ENCODE measurements at places on chromosomes 3 and 15.

- DNase-seq = no peak
Observed at GRCh38 chr3:6860149-6860953, 564 bp upstream of the GRM7 start.

DNA sequence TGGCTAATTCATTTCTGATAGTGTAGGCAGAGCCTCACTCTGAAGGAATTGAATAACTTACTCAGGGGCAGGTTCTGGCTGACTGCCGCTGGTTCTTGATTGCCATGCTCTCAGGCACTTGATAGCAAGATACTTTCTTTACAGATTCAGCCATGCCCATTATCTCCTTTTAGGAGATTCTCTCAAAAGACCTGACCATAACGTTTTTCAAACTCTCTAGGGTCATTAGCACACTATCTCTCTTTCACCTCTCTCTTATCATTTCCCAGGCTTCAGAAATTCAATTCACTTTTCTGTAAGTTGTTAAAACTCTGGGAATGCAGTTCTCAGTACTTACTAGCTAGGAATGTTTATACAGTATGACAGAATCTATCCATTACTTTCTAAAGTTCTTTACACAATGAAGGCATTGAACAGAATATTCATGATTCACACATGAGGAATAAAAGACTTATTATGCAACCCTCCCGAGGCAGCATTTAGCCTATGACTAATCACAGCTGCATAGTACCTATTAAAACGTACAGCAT, 850.3 kb upstream of the CADM2 start:
- DNase-seq = no peak

- no peak for DNase-seq
Observed at GRCh38 chr3:66107855-66108254, 69.1 kb upstream of the MAGI1 start.

GRCh38 chr3:107370907-107371306, 6.3 kb upstream of the CCDC54 start:
- peak; percentile 23 for DNase-seq

DNA sequence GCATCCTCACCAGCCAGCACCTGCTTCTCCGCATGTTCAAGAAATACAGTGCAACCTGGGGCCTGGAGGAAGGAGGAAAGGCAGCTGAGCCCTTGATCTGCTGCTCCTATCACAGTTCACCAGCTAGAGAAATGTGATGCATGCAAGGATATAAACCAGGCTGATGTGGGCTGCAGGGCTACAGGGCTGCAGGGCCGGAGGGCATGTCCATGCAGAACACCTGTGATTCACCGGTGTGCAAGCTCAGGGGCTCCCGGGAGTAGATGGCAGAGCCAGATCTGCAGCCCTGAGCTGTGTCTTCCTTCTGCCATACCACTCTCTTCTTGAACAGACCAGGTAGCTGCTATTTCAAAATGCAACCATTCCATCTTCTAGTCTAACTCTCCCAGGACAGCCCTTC, 84.9 kb downstream of the HMG20A start:
- no peak for DNase-seq

DNA sequence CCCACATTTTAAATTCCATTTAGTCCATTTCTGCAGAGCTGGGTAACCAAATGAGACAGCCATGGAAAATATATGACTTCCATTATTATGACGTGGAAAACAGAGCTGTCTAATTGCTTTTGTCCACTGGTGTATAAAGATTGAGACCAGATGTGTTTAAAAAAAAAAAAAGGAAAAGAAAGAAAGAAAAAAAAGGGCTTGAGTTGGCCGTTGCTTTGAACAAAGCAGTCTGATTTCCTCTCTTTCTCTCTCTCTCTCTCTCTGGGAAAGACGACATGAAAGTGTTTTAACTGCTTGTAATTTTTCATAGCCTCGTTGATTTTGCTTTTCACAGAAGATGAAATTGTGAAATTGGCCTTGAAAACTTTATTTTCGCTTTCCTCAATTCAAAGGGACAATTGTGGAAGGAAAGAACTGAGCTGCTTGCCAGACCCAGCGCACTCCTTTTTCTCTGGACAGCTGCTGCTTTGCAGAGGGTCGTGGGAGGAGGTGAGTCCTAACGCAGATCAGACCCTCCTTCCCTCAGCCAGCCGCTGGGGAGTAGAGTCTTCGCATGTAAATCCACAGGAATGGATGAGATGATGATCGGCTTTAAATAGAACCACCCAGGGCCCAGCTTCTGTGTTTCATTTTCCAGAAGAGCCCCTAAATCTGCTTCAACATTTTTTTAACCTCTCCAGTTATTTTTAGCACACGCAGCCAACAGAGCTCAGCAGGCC, 42.8 kb upstream of the UBE2E1 start:
- no peak for DNase-seq

GRCh38 chr15:48855501-48856440, 22.2 kb upstream of the EID1 start:
- DNase-seq = peak; percentile 58

- no peak for DNase-seq
Observed at GRCh38 chr3:99470841-99471240, 167.6 kb upstream of the COL8A1 start.

DNA sequence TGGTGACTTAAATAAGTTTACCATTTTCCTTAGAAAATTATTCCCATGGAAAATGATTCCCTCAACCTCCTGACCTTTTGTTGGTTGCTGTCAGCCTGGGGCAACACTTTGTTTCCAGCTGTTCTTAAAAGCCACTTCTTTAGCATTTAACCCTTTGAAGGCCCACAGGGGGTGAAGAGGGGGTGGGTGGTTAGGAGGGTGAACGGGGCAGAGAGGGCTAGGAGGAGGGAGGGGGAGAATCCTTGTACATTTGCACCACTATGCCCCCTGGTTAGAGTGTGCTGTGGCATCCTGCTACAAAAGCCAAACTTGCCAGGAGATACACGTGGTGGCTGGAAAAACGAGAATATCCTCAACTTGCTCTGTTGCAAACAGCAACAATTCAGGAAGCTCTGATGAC, 273.2 kb upstream of the RGMA start:
- no peak for DNase-seq

- no peak for DNase-seq
Observed at GRCh38 chr3:143263852-143264513, 144.4 kb downstream of the CHST2 start.

GRCh38 chr3:49122886-49123545, 2.4 kb upstream of the USP19 start:
- no peak for DNase-seq

DNA sequence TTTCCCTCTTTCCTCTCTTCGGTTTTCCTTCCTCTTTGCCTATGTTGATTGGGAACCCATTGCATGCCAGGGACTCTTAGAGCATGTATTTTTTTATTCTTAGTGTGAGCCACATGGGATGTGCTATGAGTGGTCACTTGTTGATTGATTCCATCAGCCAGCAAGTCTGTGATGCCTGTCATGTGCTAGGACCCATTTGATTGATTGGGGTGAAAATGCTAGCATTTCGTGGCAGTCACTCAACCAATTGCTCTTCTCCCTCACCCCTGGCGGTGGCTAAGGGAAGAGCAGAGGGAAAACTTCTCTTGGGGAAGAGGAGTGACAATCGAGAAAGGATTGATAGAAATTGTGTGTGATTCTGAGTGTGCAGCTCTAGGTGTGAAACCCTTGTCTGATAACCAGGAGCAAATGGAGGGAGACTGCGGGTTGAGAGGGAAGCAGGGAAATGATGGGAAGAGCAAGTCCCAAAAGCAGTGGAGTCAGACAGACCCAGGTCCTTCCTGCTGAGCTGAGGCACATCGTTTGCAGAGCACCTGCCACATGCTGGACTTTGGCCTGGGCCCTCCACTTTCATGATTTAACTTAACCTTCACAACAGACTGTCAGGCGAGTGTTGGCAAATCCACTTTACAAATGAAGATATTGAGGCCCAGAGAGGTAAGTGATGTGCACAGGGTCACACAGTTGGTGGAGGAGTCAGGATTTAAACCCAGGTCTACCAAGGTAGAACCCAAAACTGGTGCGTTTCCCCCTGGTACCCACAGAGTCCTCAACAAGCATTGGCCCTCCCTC, 40.0 kb downstream of the SLC6A11 start:
- DNase-seq = no peak

DNA sequence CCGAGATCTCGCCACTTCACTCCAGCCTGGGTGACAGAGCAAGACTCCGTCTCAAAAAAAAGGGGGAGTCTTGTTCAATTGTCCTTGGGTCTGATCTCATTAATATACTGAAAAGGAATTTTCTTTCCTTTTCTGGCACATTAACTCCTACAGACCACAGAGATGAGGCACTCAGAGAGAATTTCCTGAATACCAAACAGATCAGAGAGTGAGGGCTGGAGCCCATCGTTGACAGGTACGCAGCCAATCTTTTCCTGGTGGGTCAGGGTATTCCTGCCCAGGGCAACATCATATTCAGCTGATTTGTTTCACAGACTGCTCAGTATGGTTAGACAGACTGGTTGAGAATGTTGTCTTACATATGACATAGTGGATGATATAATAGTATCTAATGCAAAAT, 82.8 kb upstream of the TNFSF10 start:
- DNase-seq = no peak

- DNase-seq = no peak
Observed at GRCh38 chr3:50155491-50155878, 361 bp downstream of the SEMA3F start.

DNA sequence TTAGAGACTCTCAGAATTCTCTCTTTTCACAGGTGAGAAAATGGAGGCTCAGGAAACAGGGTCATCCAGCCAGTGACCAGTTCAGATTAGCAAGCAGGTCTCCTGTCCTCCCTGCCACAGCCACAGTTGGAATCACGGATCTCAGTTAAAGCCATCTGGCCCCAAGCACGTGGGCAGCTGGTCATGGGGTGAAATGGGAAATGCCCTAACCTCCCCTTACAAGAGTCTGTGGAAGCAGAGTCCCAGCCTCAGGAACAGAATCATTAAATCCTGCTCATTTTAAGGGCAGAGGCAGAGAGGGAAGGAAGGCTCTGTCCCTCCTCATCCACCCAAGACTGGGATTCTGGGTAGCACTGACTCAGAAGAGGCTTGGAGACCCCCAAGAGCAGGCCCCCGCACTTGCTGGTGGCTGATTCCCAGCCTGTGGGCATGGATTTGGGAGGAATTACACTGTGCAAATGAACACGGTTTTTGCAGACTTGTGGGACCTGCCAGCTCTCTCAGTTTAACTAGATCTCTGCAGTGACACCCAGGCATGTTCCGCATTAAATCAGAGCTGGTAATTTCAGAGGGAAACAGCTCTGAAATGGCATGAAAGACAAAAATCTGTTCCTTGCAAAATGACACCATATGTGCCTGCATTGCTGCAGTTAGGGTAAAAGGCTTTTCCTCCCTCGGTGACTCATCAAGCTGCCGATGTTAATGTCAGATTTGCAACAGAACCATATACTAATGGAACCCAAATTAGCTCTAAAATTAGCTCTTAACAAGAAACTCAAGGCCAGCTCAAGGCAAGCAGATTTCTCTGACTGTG, 89.0 kb downstream of the BDH1 start:
- DNase-seq = no peak

DNA sequence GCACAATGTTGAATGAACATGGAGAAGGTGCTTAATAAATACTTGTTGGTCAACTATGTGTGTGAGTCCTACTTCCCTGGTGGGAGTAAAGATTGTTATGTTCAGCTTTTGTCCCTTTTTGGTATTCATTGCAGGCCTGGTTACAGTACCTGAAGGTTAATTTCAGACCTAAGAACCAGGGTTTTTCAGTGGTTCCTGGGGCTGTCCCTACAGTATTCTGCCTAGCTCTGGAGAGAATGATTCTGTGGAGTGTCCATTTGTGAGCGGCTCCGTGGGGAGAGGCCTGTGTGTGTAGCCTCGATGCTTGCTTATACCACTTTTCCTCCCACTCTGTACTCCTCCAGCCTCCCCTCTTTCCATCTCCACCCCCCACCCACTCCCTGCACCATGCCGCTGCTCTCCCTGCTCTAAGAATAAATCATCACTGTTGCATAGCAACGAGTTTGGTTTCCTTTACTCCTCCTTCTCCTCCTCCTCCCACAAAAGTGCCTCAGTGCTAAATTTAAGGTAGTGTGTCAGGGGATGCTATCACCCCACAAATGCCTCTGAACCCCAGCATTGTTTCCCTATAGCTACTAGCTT, 150.6 kb upstream of the ROPN1 start:
- DNase-seq = no peak

DNA sequence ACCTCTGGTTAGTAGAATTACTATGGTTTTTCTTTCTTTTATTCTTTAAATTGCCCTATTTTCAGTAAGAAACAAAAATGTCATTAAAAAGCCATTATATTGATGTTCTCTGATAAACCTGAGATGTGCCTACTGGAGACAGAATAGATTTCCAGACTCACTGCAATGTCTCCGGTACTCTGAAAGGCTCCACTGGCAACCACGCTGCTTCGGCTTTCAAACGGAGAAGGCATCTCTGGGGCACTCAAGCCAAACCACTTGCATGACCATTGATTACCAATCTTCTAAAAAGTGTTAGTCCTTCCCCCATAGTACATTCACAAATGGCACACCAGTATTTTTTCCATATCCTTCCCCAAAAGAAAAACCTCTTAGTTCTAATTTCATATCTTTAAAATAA, 82.6 kb downstream of the CBLB start:
- DNase-seq = no peak

DNA sequence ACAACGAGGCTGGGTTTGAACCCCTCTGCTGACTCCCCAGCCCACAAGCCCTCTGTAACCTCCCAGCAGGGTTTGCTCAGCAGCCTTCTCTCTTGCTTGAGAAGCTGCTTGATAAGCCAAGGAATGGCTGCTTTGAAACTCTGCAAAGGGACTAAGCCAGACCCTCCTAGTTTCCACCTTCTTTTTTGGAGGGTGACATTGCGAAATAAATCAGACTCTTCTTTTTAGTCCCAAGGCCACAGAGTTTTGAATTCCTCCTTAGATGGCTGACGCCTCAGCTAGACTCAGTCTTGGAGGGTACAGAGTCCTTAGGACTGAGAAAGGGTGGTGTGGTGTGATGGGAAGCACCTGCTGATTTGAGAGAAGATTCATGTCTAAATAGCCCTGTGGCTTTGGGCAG, 1.2 kb downstream of the TGM4 start:
- DNase-seq = no peak

DNA sequence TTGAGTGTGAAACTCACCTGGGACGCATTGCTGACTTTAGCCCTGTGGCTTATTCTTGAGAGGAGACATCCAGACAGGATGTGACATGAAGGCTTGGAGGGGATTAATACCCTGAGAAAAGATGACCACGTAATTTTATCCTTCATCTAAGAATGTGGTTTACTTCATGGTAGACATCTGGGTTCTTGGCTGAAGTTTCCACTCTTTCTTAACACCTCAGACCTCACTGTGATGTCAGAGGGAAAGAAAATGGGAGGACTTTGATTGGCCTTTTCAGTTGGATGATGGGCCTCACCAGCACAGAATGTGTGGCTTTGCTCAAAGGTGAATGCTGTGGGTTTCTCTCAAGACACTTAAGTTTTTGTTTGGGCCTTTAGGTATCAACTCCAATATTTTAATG, 16.5 kb downstream of the GORASP1 start:
- no peak for DNase-seq
